ENCODE measurements at places on chromosomes 2 and 18.

DNA sequence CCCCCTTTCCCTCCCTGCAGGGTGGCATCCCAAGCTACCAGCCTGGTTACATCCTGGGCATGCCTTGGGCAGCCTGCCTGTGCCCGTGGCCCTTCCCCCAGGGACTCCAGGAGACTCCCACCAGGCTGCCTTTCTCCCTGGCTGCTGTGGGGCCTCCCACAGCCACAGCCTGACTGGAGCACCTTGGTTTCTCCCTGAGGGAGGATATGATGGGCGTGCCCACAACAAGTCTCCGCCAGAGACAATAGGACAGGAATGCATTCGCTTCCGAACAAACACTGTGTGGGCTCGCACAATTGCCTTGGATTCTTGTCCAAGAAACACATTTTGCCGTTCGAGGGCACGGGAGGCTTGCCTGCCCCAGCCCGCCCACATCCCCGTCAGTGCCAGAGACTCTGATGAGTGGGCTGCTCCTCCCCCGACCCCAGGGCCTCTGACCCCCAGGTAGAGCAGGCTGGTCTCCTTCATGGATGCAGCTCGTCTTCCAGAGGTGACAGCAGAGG is 102.1 kb downstream of the SMAD7 start:
- no peak for DNase-seq

DNA sequence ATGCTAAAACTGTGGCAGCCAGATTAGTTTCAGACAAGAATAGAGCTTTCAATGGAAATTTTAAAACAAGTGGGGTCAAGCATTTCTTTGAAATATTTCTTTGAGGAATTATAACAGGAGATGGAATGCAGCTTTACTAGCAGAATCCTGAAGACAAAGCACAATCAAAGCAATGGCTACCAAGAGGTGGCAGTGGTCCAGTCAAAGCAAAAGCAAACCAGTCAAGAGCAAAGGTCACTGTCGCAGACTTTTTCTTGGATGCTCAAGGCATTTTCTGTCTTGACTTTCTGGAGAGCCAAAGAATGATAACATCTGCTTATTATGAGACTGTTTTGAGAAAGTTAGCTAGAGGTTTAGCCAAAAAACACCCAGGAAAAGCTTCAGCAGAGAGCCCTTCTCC is 351.2 kb upstream of the DLGAP1 start:
- DNase-seq: no peak

GRCh38 chr2:47218066-47218581 is 63.0 kb upstream of the STPG4 start:
- no peak for DNase-seq

DNA sequence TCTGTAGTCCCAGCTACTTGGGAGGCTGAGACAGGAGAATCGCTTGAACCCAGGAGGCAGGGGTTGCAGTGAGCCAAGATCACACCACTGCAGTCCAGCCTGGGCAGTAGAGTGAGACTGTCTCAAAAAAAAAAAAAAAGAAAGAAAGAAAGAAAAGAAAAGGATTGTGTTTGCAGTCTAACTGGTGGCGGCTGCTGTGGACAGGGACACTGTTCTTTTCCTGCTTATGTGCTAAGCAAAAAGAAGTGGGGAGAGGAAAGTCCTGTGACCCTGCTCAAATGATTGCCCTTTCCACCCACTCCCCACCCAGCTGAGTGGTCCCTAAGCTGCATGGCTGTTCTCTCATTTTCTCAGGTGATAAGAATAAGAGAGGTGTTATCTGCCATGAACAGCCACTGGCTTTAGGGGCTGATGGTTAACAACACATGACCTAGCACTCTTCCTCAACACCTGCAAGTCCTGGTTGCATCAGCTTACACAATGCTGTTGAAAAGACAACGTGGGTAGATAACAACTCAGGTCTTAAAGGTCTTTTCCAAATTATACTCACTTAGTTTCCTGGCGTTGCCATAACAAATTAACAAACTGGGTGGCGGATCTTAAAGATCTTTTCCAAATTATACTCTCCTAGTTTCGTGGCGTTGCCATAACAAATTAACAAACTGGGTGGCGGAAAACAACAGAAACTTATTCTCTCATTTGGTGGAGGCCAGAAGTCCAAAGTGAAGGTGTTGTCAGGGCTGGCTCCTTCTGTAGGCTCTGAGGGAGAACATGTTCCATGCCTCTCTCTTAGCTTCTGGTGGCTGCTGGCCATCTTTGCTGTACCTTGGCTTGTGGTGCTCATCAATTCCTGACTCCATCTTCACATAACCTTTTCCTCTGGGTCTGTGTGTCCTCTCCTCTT is 90.3 kb upstream of the RTN4 start:
- no peak for DNase-seq

DNA sequence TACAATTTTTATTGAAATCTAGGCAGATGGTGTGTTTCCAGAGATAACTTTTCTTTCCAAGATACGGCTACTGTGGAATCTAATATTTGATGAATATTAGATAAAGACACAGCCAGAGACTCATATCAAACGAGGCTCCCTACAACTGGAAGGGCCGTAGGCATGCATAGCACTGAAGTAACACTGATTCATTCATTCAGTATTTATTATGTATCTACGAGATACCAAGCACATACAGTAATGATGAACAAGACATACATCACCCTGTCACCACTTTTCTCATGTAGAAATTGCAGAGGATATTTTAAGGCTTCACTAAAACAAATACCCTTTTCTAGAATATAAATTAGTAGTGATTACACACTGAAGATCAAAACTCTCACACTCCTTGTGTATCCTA is 74.5 kb downstream of the KCTD18 start:
- DNase-seq: no peak

DNA sequence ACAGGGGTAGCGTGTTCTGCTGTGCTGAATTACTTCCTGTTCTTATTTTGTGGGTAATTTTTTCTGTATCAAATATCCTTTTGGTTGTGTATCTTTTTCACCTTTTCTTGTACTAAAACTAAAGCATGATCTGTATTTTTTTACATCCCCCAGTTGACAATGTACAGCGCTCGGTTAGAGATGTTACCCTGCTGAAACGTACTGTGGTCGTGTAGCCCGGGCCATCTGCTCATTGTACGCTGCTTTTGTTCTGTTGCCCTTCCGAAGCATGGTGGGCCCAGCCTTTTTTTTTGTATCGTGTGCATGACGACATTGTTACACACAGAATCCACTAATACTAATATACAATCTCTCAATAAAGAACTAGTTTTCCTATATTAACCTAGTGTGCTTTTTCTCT is 233.1 kb downstream of the HAUS1 start:
- no peak for DNase-seq

DNA sequence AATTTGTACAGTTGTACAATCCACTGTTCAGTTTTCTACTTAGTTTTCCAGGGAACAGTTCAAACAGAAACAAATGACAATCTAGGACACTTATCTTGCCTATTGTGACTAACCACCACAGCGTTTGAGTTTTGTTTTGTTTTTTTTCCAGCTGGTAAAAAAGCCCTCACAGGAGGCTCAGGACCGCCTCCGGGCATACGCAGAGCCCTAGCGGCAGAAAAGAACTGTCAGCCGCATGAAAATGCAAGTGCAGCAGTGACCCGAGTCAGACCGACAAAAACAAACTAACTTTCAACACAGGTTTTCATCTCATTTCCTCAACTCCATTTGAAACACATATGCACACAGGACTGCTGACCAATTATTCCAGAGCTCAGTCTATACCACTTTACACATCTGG is 68.6 kb downstream of the STEAP3 start:
- no peak for DNase-seq

GRCh38 chr2:11457935-11458334 is 8.0 kb downstream of the E2F6 start:
- no peak for DNase-seq

DNA sequence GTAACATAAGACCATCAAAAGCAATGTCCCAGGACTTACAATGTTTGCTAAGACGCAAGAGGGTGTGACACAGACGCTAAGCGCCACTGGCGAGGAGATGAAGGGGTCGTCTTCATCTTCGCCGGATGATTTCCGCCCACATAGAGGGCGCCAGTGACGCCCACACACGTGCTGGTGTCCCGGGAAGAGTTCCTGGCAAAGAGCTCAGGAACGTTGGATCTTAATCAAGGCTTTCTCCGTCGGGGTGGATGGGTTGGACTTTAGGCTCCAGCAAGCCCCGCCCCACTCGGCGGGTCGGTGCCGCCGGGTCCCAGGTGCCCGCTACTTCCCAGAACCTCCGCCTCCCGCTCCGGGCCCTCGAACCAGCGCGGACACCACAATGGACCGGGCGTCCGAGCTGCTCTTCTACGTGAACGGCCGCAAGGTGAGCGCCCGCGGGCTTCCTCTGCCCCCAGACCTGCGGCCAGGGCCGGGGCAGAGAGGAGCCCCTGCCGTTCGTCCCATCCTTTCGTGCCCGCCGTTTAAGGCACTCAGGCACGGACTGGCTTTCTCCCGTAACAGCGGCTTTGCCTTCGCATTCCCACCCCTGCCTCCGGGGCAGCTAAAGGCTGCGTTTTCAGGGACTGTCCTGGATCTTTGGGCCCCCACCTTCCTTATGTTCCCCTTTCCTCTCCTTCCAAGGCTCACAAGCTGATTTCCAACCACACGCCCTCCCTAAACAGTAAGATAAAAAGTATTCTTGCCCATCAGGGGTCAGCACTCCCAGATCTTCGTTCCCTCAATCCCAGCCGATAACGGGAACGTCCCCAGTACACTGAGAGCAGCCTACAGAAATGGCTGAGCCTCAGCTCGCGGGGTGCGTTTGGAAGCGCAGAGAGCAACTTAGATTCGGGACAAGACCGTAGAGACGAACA is at the start of gene AOX1:
Gene AOX1 (plus strand): TSS at position 285 of the 914 bp plus-strand sequence. CDS start 95 bp downstream, at position 380.
- peak; percentile 6 for DNase-seq

DNA sequence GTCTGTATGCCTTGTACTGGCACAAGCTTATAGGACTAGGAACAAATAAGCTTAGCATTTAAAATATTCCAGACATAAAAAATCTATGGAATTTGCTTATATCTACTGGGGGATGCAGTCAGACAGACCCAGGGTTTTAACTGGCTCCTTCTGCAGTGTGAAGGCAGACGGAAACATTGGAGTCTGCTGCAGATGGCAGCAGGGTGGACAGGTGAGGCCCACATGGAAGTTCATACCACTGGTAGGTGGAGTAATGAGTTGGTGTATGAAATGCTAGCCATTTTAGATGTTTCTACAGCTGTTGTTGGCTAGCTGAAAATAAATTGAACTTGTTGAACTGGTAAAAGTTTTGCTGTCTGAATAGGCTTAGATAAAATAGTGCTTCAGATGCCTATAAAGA is 17.7 kb downstream of the SPTBN1 start:
- DNase-seq: no peak

- DNase-seq: no peak
Observed at GRCh38 chr2:24711865-24712264, 81.3 kb downstream of the PTRHD1 start.

DNA sequence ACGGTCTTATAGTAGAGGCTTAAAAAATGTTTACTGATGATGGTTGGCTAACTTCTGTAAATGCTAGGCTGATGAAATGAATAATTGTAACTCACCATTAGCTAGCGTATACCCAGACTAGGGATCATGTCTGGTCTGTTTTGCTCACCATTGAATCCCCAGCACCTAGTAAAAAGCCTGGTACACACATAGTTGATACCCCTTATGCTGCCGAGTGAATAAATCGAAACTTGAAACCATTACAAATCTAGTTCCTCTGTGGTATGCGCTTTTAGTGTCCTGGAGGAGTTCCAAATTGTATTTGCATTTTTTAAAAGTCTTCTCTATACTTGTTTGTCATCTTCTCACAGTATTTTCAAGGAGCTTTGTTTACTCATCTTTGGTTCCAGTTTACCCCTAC is 1.3 kb downstream of the TAF1B start:
- DNase-seq: peak; percentile 51

DNA sequence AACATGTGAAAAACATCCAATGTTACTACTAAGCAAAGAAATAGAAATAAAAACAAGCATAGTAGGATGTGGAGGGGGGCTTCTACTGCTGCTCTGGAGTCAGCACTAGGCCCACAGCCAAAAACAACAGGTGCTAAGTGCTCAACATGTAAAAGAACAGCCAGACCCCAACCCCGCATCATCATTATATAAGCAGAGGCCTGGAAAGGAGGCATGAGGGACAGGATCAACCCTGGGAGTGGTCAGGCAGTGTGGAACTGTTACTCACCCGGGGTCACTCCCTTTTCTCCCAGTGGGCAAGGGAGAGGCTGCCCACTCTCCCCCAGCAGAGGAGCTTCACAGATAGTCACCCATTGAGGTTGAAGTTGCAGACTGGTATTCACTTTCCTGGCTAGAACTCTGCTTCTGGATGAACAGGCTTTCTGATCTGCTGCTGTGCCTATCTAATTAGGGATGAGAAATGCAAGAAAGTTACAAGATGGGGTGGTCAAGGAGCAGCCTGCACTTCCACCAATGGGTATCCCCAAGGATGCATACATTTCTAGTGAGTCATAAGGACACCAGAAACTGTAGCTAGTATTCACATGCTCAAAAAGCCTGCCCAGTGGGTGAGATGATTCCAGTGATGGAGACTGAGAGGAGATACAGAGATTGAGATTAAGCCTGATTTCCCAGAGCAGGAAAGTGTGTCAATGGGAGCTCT is 480.1 kb upstream of the TCF4 start:
- DNase-seq: no peak

GRCh38 chr2:203077451-203077850 is 62.8 kb downstream of the NBEAL1 start:
- DNase-seq: no peak

DNA sequence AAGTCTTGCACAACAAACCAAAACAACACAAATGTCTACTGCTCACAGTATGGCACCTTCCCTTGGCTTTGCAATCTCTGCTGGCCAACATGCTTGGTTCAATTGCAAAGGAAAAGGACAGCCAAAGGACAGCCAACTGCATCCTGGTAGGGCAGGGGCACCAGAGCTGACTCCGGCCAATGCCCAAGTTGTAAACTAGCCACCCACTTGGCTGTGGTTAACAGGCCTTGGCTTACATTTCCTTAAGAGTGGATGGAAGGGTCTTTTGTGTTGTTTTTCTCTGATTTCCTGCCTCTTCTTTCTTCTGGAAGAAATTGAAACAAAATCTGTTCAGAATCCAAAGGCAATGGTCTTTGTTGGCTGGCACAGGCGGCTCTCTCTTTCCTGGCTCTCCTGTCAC is 119.1 kb upstream of the TRIB2 start:
- no peak for DNase-seq

- peak; percentile 14 for DNase-seq
Observed at GRCh38 chr2:119352357-119352756, 14.3 kb downstream of the C2orf76 start.

- DNase-seq: no peak
Observed at GRCh38 chr2:37664231-37664643, 7.2 kb downstream of the CDC42EP3 start.

GRCh38 chr2:70531419-70532086 is 22.1 kb downstream of the TGFA start:
- no peak for DNase-seq

GRCh38 chr2:164792316-164793170 is 49.1 kb downstream of the COBLL1 start:
- no peak for DNase-seq

- DNase-seq: no peak
Observed at GRCh38 chr2:205139822-205140463, 542.4 kb upstream of the NRP2 start.

DNA sequence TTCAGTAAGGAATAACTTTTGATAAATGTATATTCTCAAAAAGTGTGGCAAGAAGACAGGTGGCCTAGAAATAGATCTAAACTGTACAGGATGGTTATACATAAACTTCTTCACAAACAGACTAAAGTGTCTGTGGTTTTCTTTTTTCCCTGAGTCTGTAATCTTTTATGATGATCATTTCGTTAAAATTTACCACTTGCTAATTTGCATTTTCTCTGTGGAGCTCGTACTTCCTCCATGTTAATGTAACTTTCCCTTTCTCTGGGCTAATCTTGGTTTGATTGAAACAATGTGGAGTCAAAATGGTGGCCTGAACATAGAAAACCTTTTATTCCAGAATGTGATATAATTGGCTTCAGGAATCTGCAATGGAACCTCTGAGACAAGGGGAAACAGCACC is 166.2 kb downstream of the FTCDNL1 start:
- DNase-seq: no peak
